ENCODE measurements at places on chromosomes 16 and 17.

GRCh38 chr16:58324792-58325191 lies 30.0 kb upstream of the PRSS54 start:
- DNase-seq = no peak

GRCh38 chr17:73863761-73864535 lies 219.7 kb upstream of the SDK2 start:
- no peak for DNase-seq

- DNase-seq = no peak
Measured at GRCh38 chr16:5527817-5528216, 430.2 kb upstream of the EEF2KMT start.

- DNase-seq = no peak
Measured at GRCh38 chr17:16061631-16062030, 62.0 kb downstream of the TTC19 start.

DNA sequence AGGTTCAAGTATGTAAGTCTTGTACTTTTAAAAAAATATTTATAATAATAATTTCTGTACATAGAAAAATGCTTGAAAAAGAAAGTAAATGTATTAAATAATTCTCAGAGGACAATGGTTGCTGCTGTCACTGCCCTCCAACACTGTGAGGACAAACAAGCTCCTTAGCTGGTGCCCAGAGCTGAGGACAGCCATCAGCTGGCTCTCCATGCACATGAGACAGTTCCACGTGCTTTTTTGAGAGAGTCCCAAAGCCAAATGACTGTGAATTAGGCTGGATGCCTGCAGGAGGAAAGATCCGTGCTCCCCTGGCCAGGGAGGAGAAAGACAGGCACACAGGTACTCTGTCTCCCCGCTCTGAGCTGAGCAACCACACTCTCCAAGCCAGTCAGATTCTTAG lies 115.5 kb upstream of the IRX5 start:
- DNase-seq = no peak

GRCh38 chr16:84218956-84219355 lies 20.9 kb downstream of the KCNG4 start:
- no peak for DNase-seq

DNA sequence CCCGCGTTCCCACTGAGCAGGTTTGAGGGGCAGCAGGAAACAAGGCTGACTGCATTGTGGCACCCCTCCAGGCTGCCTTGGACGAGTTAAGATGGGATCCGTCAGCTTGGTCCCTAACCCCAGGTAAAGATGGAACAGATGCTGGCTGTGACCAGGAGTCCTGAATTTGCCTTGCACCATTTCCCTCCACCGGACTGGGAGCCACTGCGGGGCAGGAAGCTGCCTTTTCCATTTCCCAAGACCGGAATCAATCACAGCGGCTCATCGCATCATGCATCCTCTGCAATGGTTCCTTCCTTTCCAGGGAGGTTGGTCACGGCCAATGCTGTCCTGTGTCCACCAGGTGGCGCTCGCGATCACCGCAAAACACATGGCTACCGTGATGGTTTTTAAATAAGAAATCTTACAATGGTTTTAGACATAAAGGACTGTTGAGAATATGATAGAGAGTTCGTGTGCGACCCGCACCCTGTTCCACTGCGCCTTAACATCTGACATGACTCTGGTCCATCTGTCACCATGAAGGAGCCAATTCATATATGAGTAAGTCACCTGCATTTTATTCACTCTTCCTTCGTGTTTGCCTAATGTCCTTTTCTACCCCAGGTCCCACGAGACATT lies 6.8 kb upstream of the MEAK7 start:
- DNase-seq = peak; percentile 90

GRCh38 chr17:80441133-80441578 lies 26.2 kb downstream of the ENDOV start:
- peak; percentile 44 for DNase-seq

DNA sequence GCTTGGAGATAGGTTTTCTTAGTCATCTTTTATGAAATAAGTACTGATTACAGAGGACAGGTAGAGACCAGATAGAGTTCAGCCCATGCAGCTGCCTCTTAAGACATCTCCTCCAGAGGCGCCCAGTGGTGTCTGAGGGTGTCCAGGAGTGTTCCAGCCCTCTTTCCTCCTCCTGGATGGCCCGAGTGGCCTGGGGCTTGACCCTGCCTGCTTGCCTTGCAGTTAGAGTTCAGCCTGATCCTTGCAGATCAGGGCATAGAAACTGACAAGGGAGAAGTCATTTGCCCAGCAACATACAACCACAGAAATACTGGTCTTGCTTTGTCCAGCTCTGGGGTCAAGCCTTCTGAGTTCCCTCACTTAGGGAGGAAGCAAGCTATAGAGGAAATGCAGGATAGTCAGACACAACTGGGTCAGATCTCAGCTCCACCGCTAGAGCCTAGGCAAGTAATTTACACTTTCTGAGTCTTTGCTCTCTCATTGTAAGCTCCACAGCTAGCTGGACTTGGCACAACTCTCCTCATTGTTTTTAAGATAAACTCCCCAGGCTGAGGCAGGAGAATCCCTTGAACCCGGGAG lies 3.6 kb upstream of the CCL1 start:
- DNase-seq = no peak

DNA sequence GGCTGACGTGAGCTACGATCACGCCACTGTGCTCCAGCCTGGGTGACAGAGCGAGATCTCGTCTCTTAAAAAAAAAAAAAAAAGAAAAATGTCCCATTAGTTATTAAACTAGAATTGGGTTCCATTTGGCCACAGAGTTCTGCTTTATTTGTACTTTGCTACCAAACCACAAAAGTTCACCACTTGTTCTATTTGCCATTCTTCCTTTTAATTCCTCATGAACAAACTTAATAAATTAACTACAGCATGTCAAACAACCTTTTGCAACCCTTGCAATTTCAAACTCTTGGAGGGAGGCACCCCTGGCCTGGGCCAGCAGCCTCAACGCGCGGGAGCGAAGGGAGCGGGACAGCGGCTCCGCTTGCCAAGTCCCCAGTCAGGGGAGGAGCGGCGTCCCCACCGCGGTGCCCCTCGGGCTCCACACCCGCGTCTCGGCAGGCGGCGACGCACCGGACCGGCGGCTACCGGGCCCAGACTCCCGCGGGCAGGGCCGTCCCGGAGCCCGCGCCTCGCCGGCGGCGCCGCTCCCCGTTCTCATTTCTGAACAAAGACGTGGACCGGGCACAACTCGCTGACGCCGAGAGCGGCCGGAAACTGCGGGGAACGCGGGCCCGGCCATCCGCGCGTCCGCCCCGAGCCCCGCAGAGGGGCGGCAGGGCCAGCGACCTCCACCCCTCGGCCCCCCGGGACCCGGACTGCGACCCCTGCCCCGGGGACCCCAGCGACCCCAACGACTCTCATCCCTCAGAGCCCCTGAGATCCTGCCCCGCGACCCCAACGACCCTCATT lies 775 bp downstream of the CYTH1 start:
- DNase-seq = peak; percentile 52

- DNase-seq = no peak
Measured at GRCh38 chr17:33085256-33085655, 93.6 kb downstream of the SPACA3 start.

GRCh38 chr17:77756846-77757560 lies 201.5 kb upstream of the TNRC6C start:
- DNase-seq = no peak

GRCh38 chr16:47979164-47979520 lies 176.7 kb downstream of the ABCC12 start:
- DNase-seq = no peak

DNA sequence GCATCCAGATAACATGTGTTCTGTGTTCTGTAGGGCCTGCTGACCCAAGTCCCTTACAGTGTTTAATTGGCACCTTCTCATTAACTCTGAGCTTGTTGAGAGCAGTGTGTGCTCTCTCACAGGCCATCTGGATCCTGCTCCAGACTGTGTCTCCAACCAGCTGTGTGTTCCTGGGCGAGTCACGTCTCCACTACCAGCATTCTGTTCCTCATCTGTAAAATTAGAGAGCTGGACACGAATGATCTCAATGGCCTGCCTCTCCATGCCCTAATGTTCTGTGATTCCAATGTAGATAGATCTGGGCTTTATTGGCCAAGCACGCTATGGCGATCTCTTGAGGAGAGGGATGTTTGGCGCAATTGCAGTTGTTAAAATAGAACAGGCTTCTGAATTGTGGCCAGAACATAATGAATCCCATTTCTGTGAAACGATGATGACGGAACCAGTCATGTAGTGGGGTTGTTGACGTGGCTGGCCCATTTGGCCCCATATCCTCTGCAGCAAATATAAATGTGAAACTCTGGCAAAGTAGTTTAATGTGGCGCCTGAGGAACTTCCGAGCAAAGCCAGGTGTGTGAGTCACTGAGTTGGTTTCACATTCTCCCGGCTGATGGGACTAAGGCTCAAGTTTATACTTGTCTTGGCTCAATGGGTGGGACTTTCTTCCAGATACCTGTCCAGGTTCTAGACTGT lies 22.2 kb downstream of the TBX4 start:
- DNase-seq = peak; percentile 7

DNA sequence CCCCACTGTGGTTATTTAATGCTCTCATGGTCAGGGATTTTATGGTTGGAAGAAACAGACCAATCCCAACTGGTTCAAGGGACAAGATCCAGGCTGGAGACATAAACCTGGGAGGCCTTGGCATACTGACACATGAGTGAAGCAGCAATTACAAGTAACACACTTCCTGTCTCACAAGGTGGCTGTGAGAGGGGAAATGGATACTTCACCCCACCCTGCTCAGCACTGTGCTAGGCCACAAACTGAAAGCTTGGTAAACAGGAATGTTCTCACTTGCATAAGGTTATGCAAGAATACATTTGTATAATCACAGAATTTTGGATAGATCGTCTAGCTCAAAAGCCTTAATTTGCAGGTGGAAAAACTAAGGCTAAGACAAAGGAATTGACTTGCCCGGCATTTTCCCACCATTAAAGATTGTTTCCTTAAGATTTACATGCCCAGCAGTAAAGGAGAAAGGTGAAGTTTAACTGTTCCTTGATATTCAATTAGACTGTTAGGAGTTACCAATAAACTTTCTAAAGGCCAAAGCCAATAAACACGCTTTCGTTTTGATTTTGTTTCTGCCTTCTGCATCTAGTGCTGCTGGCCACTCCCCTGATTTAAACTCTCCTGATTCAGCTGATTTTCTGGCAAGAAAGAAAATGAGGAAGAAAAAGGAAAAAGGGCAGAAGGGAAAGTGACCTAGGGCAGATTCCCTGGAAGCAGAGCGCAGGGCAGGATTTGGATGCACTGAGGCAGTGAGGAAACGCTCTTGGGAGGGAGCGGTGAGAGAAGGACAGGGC lies 215.6 kb upstream of the CDH5 start:
- DNase-seq = no peak

- no peak for DNase-seq
Measured at GRCh38 chr17:44023545-44024270, 8.9 kb upstream of the TMEM101 start.

DNA sequence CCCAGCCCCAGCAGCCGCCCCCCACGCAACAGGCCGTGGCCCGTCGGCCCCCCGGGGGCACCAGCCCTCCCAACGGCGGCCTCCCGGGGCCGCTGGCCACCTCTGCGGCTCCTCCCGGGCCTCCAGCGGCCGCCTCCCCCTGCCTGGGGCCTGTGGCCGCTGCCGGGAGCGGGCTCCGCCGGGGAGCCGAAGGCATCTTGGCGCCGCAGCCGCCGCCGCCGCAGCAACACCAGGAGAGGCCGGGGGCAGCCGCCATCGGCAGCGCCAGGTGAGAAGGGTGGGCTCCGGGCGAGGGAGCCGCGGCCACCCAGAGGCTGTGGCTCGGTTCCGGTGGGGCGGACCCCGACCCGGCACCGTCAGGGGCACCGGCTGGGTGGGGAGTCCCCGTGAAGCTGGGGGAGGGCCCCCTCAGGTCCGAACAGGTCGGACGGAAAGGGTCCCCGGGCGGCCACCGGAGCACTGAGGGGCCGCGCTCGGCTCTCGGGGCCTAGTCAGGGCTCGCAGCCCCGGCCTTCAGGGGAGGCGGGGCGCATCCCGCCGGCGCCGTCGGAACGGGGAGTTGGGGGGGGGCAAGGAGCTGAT lies 583 bp downstream of the ATXN2L start:
- peak; percentile 65 for DNase-seq

DNA sequence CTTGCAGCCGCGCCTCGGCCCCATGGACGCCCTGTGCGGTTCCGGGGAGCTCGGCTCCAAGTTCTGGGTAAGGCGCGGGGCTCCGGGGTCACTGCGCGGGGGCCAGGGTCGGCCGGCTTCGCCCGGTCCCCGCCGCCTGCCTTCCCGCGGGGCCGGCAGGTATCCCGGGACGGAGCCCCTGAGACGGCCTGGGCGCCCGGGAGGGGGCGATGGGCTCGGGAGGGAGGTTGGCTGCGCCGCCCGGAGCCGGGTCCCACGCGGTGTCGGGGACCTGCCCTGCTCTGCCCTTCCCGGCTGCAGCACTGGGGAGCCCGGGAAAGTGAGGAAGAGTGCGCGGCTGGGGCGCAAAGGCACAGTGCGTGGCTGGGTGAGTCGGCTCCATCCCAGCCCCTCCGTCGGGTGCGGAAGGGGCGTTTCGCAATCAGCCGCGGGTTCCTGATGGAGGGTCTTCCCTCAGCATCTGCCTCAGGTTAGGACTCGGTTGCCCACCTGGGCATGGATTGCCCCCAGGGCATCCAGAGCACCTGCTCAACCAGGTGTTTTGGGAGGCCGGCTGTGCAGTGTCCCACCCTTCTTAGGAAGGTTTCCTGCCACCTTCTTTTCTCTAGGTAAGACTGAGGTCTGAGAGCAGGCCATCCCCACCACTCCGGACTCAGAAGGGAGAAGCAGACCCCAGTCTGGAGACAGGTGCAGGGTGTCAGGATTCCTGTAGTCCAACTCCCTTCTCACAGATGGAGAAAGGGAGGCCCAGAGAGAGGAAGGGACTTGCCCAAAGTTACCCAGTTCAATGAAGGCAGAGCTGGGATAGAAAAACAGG lies 442 bp downstream of the ABCC3 start:
- DNase-seq = peak; percentile 48

DNA sequence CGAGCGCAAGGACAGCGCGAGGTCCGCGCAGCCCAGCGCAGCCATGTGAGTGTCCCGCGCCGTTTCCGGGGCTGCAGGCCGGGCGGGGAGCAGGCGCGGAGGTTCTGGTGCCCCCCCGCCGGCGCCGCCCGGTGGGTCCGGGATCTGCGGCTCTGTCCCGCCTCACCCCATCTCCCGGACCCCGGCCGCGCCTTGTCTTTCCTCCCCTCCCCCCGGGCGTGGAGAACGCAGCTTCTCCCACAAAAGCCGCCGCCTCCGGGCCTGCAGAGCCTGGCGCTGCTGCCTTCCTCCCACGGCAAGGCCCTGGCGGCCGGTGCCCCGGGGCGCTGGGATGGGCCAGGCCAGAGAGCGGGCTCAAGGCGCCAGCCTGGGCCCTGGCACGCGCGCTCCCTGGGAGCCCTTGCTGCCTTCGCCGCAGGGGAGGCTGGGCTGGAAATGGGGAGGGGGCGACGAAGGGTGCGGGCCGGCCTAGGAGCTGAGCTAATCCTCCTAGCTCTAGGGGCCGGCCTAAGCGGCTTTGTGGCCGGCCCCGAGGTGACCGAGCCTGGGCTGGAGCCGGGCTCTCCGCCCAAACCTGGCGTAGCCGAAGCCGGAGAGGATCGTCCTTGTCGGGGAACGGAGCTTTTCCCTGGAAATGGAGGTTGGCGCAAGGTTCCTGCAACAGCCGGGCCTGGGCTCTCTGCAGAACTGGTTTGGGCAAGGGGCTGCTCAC lies 397 bp downstream of the RIPOR1 start:
- DNase-seq = no peak

GRCh38 chr16:72786606-72787005 lies 261.3 kb downstream of the ZFHX3 start:
- DNase-seq = no peak

All from mucosa of descending colon (tissue), 3 donors.